Kidney (tissue), 22 donors: ENCODE measurements at places on chromosomes 3 and 15. TPM values are rescaled to one million over a fixed set of nuclear protein-coding genes. Genes with fewer than 3 reads are reported as not detected.

DNA sequence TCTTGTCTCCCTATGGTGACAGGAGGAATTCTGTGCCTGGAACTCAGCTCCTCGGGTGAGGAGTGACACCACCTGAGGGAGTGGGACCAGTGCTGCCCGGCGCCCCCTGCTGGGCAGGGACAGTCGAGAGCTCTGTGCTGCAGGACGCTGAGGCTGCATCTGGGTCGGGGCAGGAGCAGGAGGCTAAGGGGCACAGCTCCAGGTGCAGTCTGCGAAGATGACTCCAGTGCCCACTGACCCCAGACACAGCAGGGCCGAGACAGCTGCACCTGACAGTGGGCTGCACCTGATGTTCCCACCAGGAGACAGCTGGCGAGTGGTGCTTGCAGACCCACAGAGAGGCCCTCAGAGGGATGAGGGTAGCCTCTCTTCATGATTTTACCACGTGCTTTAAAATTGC is 152.9 kb downstream of the ATP10A start:
- no peak for DNase-seq
- no peak overlapping the region for H3K27ac ChIP-seq
- H3K4me1 ChIP-seq: no peaks in the 10 kb centered on the region
- no peaks in the 10 kb centered on the region for H3K36me3 ChIP-seq
- no peaks in the 10 kb centered on the region for H3K27me3 ChIP-seq

DNA sequence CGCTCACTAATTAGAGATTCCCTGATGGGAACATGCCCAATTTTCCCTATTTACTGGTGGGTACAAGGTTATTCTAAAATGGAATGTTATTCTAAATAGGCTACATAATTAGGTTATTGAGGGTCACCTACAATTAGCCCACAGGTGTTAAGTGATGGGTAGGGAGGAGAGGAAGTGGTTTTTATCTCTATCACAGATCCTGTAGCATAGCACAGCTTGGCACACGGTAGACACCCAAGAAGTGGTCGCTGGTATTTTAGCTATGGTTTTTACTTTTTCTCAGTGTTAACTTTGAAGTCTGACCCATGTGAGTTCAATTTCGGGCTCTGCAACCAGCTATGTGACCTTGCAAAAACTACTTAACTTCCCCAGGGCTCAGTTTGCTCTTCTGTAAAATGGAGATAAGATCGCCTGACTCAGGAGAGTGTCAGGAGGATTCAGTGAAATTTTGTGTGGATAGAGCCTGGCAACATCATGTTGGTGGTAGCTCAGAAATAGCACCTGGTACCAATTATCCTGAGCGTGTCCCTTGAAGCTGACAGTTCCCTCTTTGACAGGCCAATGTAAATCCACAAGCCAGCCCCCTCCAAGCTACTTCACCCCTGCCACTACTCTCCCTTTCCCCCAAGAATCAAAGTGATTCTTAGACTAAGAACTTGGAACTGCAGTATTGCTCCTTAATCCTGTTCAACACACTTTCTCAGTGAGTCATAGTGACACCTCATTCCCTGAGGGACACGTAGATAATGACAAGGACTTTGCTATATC is 8.7 kb upstream of the LMCD1 start:
- H3K27ac ChIP-seq: no peak overlapping the region
- H3K36me3 ChIP-seq: no peaks in the 10 kb centered on the region
- no peak overlapping the region for H3K4me3 ChIP-seq
- peaks cover 2% of the 10 kb centered on the region for H3K4me1 ChIP-seq

LNP1 gene
- total RNA-seq: 4.4 TPM

DNA sequence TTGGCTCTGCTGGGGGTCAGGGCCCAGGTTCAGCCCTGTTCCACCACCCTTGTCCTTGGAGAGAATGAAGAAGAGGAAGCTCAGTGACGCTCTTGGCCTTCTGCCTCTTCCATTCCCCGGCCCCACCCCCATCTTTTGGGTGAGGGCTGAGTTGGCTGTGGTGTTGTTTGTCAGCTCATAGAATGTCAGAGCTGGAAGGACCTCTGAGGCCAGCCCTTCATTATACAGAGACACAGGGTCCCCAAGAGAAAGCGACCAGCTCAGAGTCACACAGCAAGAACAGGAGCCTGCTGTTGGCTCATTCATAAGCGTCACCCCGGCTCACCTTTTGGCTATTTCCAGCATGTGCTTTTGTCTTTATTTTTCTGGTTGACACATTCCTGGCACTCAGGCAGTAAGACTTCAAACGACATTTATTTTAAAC is 68.2 kb downstream of the AAGAB start:
- peaks cover 2% of the 10 kb centered on the region for H3K36me3 ChIP-seq
- no peak for DNase-seq
- H3K4me3 ChIP-seq: no peak overlapping the region
- H3K27ac ChIP-seq: no peak overlapping the region
- no peaks in the 10 kb centered on the region for H3K4me1 ChIP-seq

- DNase-seq: peak; percentile 55
- H3K27me3 ChIP-seq: no peaks in the 10 kb centered on the region
- no peak overlapping the region for H3K27ac ChIP-seq
These were observed 38.7 kb downstream of the ROBO1 start for GRCh38 chr3:79729096-79729495.

GRCh38 chr3:190574473-190574872 is 60.6 kb downstream of the IL1RAP start:
- no peaks in the 10 kb centered on the region for H3K4me1 ChIP-seq
- DNase-seq: no peak
- H3K27me3 ChIP-seq: no peaks in the 10 kb centered on the region
- no peak overlapping the region for H3K4me3 ChIP-seq

GRCh38 chr15:35756623-35757022 is 210.7 kb upstream of the DPH6 start:
- no peak overlapping the region for H3K27ac ChIP-seq
- H3K4me3 ChIP-seq: no peak overlapping the region
- H3K4me1 ChIP-seq: no peaks in the 10 kb centered on the region
- no peak for DNase-seq

GRCh38 chr3:78969483-78969882 is 798.3 kb downstream of the ROBO1 start:
- H3K4me1 ChIP-seq: no peaks in the 10 kb centered on the region
- no peak for DNase-seq
- no peak overlapping the region for H3K4me3 ChIP-seq

GRCh38 chr3:30698549-30698948 is 92.1 kb downstream of the TGFBR2 start:
- H3K27me3 ChIP-seq: no peaks in the 10 kb centered on the region
- no peak overlapping the region for H3K27ac ChIP-seq
- H3K4me1 ChIP-seq: peaks cover 3% of the 10 kb centered on the region
- peaks cover 14% of the 10 kb centered on the region for H3K36me3 ChIP-seq
- DNase-seq: no peak

GRCh38 chr3:72481542-72481941 is 366.7 kb downstream of the SHQ1 start:
- H3K4me3 ChIP-seq: no peak overlapping the region
- no peaks in the 10 kb centered on the region for H3K27me3 ChIP-seq
- DNase-seq: no peak
- H3K4me1 ChIP-seq: peaks cover 3% of the 10 kb centered on the region

DNA sequence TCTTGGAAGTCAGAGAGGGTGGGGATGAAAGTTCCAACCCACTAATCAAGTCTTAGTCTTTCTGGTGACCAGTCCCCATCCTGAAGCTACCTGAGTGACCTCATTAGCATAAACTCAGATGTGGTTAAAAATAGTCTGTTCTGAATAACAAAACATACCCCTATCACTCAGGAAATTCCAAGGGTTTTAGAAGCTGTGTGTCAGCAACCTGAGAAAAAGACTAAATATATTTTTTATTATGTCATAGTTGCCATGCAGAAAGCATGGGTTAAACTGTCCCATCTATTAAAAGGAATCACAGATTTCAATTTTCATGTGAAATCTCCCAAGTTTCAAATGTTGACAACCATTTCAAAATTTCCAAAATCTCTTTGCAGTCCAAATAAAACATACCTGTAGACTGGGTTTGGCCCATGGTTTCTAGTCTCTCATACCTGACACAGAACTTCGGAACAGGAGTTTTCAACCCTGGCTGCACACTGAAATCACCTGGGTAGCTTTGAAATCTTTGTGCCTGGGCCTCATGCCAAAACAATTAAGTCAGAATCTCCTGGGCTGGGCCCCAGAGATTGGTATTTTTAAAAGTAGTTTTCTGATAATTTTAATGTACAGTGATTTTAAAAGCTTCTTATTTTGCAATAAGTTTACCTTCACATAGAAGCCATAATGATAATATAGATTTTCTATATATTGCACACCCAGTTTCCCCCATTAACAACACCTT is 476.3 kb downstream of the RBMS3 start:
- H3K27me3 ChIP-seq: no peaks in the 10 kb centered on the region
- no peaks in the 10 kb centered on the region for H3K4me1 ChIP-seq
- H3K27ac ChIP-seq: no peak overlapping the region
- H3K36me3 ChIP-seq: no peaks in the 10 kb centered on the region
- no peak for DNase-seq

- no peaks in the 10 kb centered on the region for H3K27me3 ChIP-seq
- peaks cover under 1% of the 10 kb centered on the region for H3K4me1 ChIP-seq
- no peak overlapping the region for H3K27ac ChIP-seq
These were observed 8.8 kb upstream of the MAGI1 start for GRCh38 chr3:66047311-66048050.

DNA sequence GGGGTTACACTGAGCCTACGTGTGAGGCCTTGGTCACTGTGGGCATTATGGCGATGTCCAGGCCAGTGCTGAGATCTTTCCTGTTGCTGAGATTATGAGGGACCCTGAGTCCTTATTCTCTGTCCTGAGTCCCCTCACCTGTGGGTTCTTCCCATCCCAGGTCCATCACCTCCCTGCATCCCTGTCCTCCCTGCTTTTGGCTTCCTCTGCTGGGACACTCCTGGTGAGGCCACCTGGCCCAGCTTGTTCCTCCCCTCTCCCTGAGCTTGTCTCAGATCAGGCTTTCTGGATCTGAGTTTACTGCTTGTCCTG is 36.1 kb downstream of the AMOTL2 start:
- DNase-seq: no peak
- H3K4me1 ChIP-seq: peaks cover 37% of the 10 kb centered on the region
- no peak overlapping the region for H3K4me3 ChIP-seq
- no peaks in the 10 kb centered on the region for H3K36me3 ChIP-seq
- no peak overlapping the region for H3K27ac ChIP-seq

- H3K4me1 ChIP-seq: peaks cover 4% of the 10 kb centered on the region
- H3K36me3 ChIP-seq: peaks cover 24% of the 10 kb centered on the region
- H3K4me3 ChIP-seq: no peak overlapping the region
- H3K27me3 ChIP-seq: no peaks in the 10 kb centered on the region
- peak overlapping the region; percentile 74 for H3K27ac ChIP-seq
These were observed 68.4 kb upstream of the HACD2 start for GRCh38 chr3:123653221-123653682.

CCR2 gene
- total RNA-seq: 8.1 TPM

DNA sequence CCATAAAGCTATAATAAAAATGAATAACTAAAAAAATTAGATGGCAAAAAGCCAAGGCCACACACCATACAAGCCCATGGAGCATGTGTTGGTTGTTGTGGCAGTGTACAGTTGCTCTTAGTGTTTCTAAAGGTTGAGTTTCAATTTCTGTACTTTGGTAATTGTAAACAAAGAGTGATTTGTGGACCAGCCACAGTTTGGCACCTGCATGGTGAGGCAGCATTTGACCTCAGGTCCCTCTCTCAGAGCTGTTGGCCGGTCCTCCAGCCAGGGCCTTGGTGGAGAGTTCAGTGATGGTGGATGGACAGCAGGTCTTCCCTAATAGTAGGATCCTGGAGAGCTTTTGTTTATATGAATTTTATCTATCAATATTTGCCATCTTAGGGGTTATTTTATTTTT is 5.6 kb downstream of the ACAD9 start:
- peaks cover 10% of the 10 kb centered on the region for H3K36me3 ChIP-seq
- H3K4me1 ChIP-seq: no peaks in the 10 kb centered on the region
- no peak overlapping the region for H3K4me3 ChIP-seq
- H3K27me3 ChIP-seq: no peaks in the 10 kb centered on the region

- no peak for DNase-seq
- no peak overlapping the region for H3K27ac ChIP-seq
- H3K36me3 ChIP-seq: no peaks in the 10 kb centered on the region
- no peaks in the 10 kb centered on the region for H3K27me3 ChIP-seq
- H3K4me3 ChIP-seq: no peak overlapping the region
These were observed 138.7 kb downstream of the KLF13 start for GRCh38 chr15:31465083-31465955.

SQOR gene
- total RNA-seq: 67.5 TPM

DNA sequence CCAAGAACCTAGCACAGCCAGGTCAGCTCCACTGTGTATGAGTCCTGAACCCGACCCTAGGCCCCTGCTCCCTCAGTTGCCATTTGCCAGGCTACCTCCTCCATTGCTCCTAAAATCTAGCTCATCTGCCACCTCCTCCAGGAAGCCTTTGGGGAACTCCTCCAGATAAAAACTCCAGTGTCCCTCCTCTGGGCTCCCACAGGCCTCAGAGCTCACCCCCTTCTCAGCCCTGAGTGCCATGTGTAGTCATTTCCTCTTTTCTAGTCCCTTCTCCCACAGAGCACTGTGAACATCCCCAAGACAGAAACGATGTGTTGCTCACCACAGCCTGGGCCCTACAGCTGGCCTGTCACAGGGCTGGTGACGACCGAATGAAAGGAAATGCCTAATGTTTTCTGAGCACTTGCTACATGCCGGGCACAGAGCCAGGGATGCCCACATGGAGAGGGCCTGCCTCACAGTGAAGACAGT is 61.0 kb downstream of the IQSEC1 start:
- no peak for DNase-seq
- H3K4me1 ChIP-seq: no peaks in the 10 kb centered on the region
- no peak overlapping the region for H3K4me3 ChIP-seq
- H3K36me3 ChIP-seq: no peaks in the 10 kb centered on the region
- H3K27ac ChIP-seq: no peak overlapping the region

DNA sequence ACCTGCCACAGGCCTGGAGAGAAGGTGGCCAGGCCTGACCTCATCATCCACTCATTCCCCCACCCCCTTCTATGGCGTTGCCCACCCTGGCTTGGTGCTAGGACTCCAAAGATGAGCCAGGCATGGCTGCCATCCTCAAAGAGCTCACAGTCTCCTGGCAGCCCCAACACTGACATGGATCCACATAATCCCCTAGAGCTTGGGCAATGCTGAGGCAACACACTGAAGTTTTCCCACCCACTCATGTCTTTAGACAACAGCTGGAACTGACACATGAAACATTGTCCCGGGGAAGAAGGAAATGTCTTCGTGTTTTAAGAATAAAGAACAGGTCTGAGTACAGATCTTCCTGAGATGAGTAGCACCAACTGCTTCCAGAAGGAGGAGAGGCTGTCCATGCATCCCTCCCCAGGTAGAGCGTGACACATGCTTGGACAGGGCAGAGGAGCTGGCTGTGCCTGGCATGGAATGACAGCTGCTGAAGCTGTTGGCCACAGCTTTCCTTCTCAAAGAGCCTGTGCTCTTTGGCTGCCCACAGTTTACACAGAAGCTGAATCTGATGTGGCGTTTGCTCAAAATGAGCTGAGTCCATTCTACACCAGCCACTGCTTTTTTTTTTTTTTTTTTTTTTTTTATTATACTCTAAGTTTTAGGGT is 70.1 kb downstream of the HOMER2 start:
- H3K4me1 ChIP-seq: no peaks in the 10 kb centered on the region
- H3K36me3 ChIP-seq: no peaks in the 10 kb centered on the region
- no peak overlapping the region for H3K4me3 ChIP-seq
- no peaks in the 10 kb centered on the region for H3K27me3 ChIP-seq

TGM4 gene
- not detected for total RNA-seq
